GM23338 (cell line): ENCODE measurements at places on chromosomes 6 and 20. TPM values are rescaled to one million over a fixed set of nuclear protein-coding genes. Genes with fewer than 3 reads are reported as not detected.

- no peak for DNase-seq
- H3K4me1 ChIP-seq, result peaks cover 3% of the 10 kb centered on the region; the same call in 1 of the 2 replicates
- no peak overlapping the region for H3K27ac ChIP-seq
- no peaks in the 10 kb centered on the region for H3K27me3 ChIP-seq
These were observed 28.4 kb upstream of the OR2J2 start for GRCh38 chr6:29142309-29142708.

GRCh38 chr6:166174031-166174430 is 6.4 kb upstream of the TBXT start:
- H3K36me3 ChIP-seq, result no peaks in the 10 kb centered on the region
- H3K27me3 ChIP-seq, result peaks cover 65% of the 10 kb centered on the region
- no peak overlapping the region for H3K27ac ChIP-seq
- H3K4me1 ChIP-seq, result peaks cover 47% of the 10 kb centered on the region
- DNase-seq, result no peak

GRCh38 chr6:29490055-29490454 is 2.3 kb upstream of the MAS1L start:
- H3K4me3 ChIP-seq, result no peak overlapping the region
- no peaks in the 10 kb centered on the region for H3K4me1 ChIP-seq
- no peaks in the 10 kb centered on the region for H3K27me3 ChIP-seq
- no peak for DNase-seq

- DNase-seq, result no peak
- 0 out of 2 replicates have a peak, but pooled peaks cover 3% of the 10 kb centered on the region for H3K36me3 ChIP-seq
- no peaks in the 10 kb centered on the region for H3K4me1 ChIP-seq
- H3K27me3 ChIP-seq, result no peaks in the 10 kb centered on the region
- no peak overlapping the region for H3K27ac ChIP-seq
These were observed 153.1 kb upstream of the SIM1 start for GRCh38 chr6:100617633-100618350.

DNA sequence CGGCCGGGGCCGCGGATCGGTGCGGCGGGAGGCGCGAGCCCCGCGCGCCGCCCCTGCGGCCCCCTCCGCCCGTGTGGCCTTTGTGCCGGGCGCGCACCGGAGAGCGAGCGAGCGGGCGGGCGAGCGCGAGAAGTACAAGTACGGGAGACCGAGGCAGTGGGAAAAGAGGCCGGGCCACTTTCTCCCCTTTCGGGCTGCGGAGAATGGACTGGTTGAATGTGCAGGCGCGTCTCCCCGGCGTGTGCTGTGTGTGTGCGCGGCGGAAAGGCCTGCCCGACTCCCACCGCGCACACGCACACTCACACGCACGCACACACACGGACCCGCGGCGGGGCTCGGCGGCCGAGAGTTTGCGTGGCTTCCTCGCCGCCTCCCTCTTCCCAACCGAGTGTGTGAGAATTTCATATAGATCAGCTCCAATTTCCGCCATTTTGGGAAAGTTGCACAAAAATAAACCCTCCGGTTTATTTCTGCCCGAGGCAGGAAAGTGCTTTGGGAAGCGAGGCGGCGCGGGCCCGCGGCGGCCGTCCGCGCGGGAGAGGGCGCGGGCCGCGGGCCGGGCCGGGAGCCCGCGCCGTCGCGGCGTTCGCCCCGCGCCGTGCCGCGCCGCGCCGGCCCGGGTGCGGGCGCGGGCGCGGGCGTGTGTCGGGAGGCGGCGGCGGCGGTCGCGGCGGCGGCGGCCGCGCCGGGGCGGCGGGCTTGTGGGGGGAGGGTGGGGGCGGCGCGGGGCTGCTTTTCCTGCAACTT is 1.1 kb downstream of the L3MBTL3 start:
- no peaks in the 10 kb centered on the region for H3K36me3 ChIP-seq
- H3K4me3 ChIP-seq, result peak overlapping the region; percentile 89
- no peak overlapping the region for H3K27ac ChIP-seq
- H3K4me1 ChIP-seq, result peaks cover 8% of the 10 kb centered on the region
- peaks cover 7% of the 10 kb centered on the region for H3K27me3 ChIP-seq

DNA sequence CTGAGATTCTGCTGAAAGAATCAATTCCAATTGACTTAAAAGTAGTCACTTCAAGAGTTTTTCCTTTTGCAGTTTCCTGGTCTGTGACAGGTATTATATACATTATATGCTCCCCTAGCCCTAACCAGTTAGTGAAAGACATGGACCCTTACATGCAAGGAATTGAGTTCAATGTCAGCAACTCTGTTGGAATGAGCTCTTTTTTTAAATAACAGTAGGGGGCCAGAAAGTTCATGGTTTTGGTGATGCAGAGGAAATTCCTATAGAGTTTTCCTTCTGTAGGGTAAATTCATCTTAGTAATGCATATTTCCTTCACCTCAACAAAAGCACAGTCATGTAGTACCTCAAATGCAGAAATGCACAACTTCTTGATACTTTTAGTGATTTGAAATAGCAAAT is 172.2 kb downstream of the KIF6 start:
- H3K4me3 ChIP-seq, result no peak overlapping the region
- H3K4me1 ChIP-seq, result peaks cover 16% of the 10 kb centered on the region
- H3K27ac ChIP-seq, result no peak overlapping the region

DNA sequence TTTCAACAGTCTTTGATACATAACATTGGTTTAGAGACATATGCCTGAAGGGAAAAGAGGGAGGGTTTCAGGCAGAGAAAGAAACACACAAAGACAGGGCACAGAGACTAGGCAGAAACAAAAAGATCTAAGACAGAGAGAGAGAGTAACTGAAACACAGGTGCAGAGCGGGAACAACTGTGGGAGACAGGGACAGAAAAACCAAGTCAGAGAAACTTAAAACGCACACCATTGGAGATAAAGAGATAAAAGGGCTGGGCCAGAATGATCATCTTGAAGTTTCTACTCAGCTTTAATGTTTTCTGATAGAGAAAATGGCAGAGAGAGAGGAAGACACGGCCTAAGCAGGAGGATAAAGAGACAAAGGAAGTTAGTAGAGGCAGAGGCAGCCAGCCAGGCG is 11.8 kb downstream of the UNC5CL start:
- H3K36me3 ChIP-seq, result no peaks in the 10 kb centered on the region
- no peaks in the 10 kb centered on the region; the same call in 1 of the 2 replicates for H3K27me3 ChIP-seq
- H3K4me1 ChIP-seq, result peaks cover 19% of the 10 kb centered on the region
- peak overlapping the region; percentile 47; the same call in 1 of the 2 replicates for H3K27ac ChIP-seq
- no peak for DNase-seq

- H3K4me3 ChIP-seq, result no peak overlapping the region
- no peak for DNase-seq
- H3K27me3 ChIP-seq, result peaks cover 12% of the 10 kb centered on the region; the same call in 1 of the 2 replicates
These were observed 20.2 kb downstream of the SDCBP2 start for GRCh38 chr20:1308702-1309095.

DNA sequence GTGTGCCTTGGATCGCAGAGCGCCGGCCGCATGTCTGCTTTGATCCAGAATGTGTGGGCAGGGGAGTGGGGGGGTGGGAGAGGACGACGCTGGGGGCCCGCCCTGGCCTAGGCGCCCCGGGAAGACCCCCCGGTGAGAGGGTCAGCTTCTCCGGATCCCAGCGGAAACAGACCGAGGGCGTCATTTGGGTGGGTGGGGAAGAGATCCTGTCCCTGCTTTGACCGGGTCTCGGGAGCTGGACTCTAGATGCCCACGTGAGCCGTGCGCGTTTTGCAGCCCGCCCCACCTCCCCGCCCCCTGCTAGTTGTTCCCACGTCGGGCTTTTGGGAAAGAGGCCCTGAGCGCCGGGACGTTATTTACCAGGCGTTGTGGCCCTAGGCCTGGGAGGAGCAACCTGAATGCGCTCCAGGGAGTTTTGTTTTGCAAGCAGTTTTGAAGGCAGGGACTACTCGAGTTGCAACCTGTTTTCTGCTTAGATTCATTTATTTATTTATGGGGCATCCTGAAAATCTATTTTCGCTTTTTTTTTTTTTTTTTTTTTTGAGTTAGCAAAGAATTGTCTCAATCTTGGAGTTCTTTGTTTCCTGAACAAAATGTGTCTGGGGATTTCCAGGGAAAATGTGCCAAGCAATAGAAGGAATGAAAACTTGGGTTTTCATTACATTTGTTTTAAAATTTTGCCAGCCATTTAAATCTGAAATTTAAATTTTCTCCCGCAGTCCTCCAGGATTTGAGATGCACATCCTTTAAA is 1.6 kb downstream of the DSP start:
- no peak overlapping the region for H3K27ac ChIP-seq
- peaks cover 32% of the 10 kb centered on the region for H3K4me1 ChIP-seq
- H3K4me3 ChIP-seq, result peak overlapping the region; percentile 83
- peaks cover 51% of the 10 kb centered on the region for H3K27me3 ChIP-seq
- peak; percentile 86 for DNase-seq
- H3K36me3 ChIP-seq, result no peaks in the 10 kb centered on the region

DNA sequence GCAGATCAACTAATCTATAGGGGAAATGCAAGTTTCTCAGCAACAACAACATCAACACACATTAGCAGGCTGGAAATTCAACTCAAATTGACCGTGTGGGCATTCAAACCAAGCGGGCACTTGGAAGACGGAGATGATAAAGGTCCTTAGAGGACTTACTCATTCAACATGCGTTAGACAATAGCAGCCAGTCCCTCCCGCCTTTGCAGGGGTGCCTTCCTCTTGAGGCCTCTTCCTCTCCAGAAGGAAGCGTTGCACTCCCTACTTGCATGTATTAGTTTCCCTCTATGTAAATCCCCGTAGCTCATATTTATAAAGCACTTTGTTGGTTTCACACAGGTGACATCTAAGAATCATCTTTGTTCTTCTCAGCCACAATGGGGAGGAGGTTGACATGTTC is 300.8 kb upstream of the STXBP5 start:
- no peak for DNase-seq
- H3K27ac ChIP-seq, result no peak overlapping the region
- H3K4me1 ChIP-seq, result peaks cover 4% of the 10 kb centered on the region; the same call in 1 of the 2 replicates
- H3K27me3 ChIP-seq, result no peaks in the 10 kb centered on the region
- H3K36me3 ChIP-seq, result no peaks in the 10 kb centered on the region
- no peak overlapping the region for H3K4me3 ChIP-seq

The AVP gene
- 0.60 and 1.4 TPM in 2 replicates for polyA plus RNA-seq

The CD40 gene
- polyA plus RNA-seq, result 17.9 and 18.9 TPM in 2 replicates

The WFDC9 gene
- polyA plus RNA-seq, result not detected in 2 replicates

The RRAGD gene
- 7.0 and 8.5 TPM in 2 replicates for polyA plus RNA-seq

The KIAA1586 gene
- polyA plus RNA-seq, result 30.2 and 37.7 TPM in 2 replicates
